ENCODE measurements at places on chromosomes 5 and 9.
A peak's percentile ranks its signal among the peaks of the same experiment; 100 is the strongest.

DNA sequence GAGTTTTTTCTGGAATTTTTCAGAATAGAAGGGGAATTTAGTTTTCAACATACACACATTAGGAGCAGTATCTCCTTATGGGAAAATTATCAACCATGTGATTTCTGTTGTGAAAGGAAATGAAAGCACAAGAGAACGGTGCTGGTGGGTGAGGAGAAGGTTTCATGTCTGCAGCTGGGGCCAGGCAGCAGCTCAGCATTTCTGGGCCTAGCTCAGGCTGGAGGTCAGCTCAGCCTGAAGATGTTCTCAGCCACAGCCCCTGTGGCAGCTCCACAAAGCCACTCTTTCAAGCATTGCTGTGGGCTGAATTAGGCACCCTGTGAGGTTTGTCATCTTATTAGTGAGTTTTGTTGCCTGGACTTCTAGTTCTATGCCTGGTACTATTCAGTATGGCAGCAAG is 90.3 kb downstream of the DIRAS2 start:
- no peak for DNase-seq

DNA sequence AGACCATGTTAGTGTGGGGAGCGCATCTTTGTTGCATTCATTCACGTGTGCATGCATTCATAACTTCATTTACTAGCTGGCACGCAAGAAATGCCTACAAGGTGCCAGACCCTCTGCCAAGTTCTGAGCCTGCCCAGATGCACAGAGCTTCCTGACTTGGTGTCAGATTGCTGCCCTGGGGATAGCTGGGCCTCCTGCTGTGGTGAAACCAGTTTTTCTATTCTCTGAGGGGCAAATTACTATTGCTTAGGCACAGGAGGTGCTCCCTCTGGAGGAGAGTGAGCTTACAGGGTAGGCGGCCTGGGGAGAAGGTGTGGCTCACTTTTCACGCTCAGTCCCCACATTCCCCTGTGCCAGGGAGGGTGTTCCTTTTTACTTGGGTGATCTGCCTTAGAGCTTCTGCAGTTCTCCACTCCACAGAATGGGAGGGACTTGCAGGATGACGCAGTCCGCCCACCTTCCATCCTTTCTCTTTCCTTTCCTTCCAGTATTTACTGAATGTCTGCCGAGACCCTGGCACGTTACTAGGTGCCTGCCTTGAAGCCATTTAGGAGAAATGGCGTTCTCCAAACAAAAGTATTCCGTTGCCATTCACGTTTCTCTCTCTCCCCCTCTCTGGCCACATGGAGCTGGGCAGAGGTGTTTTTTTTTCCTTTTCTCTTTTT is 27.9 kb upstream of the CTNNA1 start:
- DNase-seq, result peak; percentile 61

- DNase-seq, result no peak
These were observed 49.2 kb downstream of the GABRA6 start for GRCh38 chr5:161734741-161735140.

DNA sequence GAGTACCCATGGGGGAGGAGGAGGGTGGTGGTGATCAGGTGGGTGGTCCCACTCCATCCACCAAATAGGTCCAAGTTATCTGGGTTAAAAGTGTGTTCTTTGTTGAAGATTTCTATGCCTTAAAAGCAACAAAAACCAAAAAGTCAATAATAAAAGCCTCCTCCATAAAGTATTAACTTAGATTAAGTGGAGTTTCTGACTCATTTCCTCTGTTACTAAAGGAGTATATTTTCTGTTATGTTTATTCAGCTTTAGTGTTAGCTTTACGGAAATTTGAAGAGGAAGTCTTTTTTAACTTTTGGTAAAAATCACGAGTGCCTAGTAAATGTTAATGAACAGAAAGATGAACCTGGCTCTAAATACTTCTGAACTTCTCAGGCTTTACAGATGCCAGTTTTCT is 17.8 kb downstream of the FBXO38 start:
- no peak for DNase-seq

- no peak for DNase-seq
These were observed 138.0 kb upstream of the ZNF366 start for GRCh38 chr5:72645064-72645846.

Data from H54 (cell line).